ENCODE measurements at places on chromosomes 3 and 15.

GRCh38 chr15:42111924-42112323 is 17.6 kb upstream of the PLA2G4D start:
- DNase-seq, result no peak

DNA sequence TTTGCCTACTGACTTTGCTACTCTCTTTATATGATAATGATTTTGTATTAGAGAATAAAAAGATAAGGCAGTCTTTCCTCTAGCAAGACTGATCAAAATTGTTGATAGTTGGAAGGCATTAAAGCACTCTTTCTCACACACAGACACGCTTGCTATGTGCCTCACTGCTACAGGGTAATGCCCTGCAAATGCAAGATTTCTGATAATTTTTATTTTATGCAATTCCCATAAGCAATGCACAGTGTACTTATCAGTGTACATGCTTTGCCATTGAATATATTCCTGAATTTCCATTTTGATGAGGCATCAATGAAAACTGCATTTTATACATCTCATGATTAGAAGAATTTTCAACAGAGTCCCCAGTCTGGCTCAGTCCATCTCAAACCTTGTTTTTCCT is 263.2 kb downstream of the CHST2 start:
- DNase-seq, result no peak

DNA sequence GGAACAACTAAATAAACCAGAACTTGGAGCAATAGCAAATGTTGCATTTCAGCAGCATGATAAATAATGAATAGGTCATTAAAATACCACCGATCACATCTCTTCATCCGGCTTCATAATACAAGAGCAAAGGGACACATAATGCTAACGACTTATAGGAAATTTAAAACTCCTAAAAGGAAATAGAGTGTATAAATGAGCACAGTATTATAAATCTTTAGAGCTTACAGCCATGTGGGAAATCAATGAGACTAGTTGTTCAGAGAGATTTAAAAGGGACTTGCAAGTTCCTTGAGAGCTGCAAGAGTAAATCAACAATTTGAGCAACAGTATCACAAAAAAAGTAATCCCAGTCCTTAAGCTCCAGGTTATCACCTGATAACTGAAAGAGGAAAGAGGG is 677.0 kb downstream of the PLOD2 start:
- DNase-seq, result no peak

- no peak for DNase-seq
Observed at GRCh38 chr15:87743562-87743961, 513.0 kb downstream of the NTRK3 start.

DNA sequence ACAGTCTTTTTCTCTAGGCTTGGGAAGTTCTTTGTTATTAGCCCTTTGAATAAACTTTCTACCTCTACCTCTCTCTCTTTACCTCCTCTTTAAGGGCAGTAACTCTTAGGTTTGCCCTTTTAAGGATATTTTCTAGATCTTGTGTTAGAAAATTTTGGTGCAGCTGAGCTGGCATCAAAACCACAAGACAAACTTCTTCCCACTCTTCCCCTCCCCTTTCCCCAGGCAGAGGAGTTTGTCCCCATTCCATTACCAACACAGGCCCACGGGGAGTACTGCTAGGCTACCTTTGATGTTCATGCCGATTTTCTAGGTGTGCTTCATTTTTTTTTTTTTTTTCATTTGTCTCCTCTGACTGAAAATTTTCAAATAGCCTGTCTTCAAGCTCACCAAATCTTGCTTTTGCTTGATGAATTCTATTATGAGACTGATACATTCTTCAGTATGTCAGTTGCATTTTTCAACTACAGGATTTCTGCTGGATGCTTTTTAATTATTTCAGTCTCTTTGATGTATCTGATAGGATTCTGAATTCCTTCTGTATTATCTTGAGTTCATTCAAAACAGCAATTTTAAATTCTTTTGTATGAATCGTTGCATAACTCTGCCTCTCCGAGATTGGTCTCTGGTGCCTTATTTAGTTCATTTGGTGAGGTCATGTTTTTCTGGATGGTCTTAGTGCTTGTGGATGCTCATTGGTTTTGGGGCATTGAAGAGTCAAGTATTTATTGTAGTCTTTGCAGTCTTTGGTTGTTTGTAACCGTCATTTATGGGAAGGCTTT is 112.0 kb downstream of the UBE2E2 start:
- no peak for DNase-seq

- no peak for DNase-seq
Observed at GRCh38 chr15:32743411-32744140, 25.8 kb downstream of the GREM1 start.

GRCh38 chr15:92648190-92648875 is 7.2 kb downstream of the FAM174B start:
- no peak for DNase-seq

- no peak for DNase-seq
Observed at GRCh38 chr3:190429681-190430080, 20.0 kb downstream of the TMEM207 start.

- no peak for DNase-seq
Observed at GRCh38 chr3:182523836-182524235, 269.5 kb upstream of the ATP11B start.

GRCh38 chr3:64120876-64121275 is 97.6 kb upstream of the PSMD6 start:
- DNase-seq, result no peak

DNA sequence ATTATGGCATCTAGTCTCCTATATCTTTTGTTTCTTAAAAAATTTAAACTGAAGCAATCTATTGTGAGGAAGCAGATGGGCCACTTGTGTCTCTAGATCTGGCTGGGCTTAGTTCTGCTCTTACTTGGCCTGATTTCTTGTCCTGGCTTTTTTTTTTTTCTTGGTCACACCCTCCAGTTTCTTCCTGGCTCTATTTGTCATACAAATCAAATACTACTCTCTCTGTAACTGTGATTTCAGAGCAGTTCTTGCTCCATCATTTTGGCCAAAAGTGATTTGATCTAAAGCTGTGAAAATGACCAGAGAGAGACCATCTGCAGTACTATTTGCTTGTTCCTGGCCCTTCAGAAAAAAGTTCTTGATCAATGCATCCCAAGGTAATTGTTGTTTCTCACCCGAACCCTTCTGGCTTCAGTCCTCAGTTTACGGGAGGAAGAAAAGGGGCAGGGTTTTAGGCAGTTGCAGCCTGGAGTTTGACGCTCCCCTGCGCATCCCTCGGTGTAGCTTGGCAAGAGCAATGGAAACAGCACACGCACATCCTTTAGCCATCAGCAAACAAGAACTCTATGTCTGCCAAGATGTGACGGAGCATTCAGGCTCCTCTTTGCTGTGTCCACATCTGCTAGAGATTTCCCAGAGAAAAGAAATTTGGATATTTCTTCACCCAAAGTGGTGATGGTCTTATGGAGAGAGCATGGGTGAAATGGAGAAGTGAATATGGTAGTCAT is 31.6 kb downstream of the CHST2 start:
- no peak for DNase-seq

All from CD4-positive, alpha-beta T cell treated with Interleukin-6 for 4 hours (primary cell).